ENCODE measurements at places on chromosomes 2 and 18. TPM values are rescaled to one million over a fixed set of nuclear protein-coding genes. Genes with fewer than 3 reads are reported as not detected.

The GKN2 gene
- total RNA-seq, result not detected

The SLC4A5 gene
- total RNA-seq, result 0.90 TPM

The HRH4 gene
- total RNA-seq, result 0.13 TPM

The L3MBTL4 gene
- total RNA-seq, result 1.0 TPM

All from bronchial epithelial cell (primary cell).